Posterior cingulate gyrus (tissue), 11 donors: ENCODE measurements at places on chromosomes 1 and 21.
A peak's percentile ranks its signal among the peaks of the same experiment; 100 is the strongest.

DNA sequence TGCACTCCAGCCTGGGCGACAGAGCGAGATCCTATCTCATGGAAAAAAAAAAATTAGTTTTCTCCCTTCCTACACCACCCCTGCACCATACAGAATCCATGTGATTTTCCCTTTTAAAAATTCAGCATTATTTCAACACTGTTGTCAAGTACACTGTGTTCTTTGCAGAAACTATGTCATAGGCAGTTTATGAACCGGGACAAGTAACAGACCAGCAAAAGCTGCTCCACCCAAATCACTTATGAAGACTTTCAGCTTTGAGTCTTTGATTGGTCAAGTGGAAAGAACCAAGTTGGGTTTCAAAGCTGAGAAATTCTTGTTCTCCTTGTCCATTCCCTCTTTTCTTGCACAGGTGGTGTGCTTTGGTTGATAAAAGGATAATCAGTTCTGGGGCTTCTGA lies 173.0 kb downstream of the CDC7 start:
- DNase-seq = no peak

- DNase-seq = no peak
Observed at GRCh38 chr1:44632598-44632997, 41.7 kb downstream of the TMEM53 start.

GRCh38 chr1:151991663-151992302 lies 1.9 kb downstream of the S100A10 start:
- no peak for DNase-seq

GRCh38 chr1:4001461-4001860 lies 101.4 kb upstream of the C1orf174 start:
- DNase-seq = no peak

DNA sequence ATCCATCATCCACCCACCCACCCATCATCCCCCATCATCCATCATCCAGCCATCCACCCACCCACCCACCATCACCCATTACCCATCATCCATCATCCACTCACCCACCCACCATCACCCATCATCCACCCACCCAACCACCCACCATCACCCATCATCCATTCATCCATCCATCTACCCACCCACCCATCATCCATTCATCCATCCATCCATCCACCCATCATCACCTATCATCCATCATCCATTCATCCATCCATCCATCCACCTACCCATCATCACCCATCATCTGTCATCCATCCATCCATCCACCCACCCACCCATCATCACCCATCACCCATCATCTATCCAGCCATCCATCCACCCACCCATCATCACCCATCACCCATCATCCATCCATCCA lies 81.5 kb downstream of the ADARB1 start:
- no peak for DNase-seq

DNA sequence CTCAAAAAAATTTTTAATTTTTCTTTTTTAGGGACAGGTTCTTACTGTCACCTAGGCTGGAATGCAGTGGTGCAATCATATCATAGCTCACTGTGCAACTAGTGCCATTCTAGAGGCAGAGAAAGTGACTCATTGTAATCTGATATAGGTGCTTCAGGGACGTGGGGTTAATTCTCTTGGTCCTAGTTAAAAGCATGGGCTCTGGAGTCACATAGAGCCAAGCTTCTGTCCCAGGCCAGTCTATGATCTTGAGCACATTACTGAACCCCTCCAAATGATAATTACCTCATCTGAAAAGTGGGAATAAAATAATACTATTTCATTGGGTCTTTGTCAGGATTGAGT lies 1.1 kb upstream of the ADIPOR1 start:
- no peak for DNase-seq

DNA sequence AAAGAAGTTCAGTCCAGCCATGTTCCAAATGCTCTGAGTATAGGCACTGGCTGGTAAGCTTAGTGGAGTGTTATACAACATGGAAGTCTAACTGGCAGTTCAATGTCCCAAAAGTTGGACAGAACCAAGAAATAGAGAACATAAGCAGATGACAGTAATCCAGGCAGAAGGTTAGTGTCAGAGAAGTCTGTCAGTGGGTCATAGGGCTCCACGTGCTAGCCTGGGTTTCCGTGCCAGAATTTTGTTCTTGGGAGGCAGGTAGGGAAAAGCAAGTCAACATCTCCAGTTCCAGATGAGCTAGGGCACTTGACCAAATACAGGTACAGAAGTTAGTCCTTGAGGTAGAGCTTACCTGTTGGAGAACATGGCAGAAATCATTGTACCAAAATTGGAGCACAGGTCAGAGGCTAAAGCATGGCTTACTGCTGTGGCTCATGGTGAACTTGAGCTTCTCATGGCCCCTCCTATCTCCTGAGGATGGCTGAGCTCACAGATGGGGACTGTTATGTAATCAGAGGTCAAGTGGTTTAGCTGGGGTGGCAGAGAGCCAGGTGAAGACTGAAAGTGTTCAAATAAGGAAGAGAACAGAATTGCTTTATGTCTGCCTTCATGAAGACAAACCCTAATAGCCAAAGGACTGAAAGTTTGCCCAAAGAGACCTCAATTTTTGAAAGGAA lies 170.8 kb downstream of the NFIA start:
- peak; percentile 54 for DNase-seq

DNA sequence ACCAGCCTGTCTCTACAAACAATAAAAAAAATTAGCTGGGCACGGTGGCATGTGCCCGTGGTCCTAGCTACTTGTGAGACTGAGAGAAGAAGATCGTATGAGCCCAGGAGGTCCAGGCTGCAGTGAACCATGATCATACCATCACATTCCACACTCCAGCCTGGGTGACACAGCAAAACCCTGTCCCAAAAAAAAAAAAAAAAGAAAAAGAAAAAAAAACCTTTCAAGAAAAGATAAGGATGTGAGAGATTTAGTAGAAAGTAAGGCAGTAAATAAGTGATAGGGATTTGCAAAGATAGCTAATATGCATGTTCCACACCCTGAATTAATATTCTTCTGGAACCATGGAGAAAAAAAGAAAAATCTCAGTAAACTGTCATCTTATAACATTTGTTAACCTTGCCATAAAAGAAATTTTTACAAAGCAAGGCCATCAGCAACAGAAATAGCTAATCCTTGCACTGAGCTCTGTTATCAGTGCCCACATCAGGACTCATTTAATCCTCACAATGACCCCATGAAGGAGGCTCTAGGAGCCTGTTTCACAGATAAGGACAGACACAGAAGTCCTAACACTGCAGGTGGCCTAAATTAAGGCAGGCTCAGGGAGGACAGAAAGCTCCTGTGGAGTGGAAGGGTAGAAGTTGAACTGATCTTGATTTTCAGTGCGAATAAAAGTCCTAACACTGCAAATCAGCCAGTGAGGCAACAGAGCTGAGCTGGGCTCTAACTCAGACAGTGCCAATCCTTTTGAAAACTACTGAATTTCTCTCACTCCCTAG lies 7.6 kb downstream of the GNB1 start:
- DNase-seq = no peak

- no peak for DNase-seq
Observed at GRCh38 chr21:14842601-14843000, 222.2 kb downstream of the NRIP1 start.

DNA sequence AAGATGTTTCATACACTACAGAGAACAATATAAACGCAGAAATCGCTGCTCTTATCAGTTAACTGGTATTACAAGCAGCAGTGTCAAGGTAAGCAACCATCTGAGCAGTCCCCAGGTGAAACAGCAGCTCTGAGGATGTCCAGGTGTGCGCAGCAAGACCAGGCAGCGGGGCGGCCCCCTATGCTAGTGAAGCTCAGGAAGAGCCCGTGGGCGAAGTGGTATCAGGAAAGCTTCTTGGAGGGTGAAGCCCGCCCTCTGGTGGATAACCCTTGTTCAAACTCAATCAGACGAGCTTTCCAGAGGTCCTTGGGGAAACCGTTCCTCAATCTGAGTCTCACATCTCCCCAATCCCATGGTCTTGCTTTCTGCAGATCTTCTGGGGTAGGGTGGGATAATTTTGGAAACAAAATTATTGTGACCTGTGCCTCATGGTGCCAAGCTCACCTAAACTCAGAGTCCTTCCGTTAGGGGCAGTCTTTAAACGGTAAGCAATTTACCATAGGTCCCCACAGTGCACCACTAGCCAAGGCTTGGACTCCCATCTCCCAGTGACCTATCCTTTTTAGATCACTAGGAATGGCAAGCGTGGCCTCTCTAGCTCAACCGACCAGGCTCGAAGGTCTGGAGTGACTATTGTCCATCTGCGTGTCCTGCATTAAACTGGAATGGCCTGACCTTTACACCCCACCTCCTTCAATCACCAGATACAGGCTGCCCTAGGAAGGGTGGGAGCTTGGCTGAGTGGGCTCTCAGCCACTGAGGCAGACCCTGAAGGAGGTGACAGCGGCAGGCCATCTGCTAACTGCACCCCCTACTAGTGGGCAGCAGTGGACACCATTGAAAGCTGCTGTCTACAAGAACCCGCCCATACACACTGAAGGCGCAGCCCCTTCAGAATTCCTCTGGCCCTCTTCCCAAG lies 13.6 kb upstream of the FAM110D start:
- DNase-seq = peak; percentile 86

DNA sequence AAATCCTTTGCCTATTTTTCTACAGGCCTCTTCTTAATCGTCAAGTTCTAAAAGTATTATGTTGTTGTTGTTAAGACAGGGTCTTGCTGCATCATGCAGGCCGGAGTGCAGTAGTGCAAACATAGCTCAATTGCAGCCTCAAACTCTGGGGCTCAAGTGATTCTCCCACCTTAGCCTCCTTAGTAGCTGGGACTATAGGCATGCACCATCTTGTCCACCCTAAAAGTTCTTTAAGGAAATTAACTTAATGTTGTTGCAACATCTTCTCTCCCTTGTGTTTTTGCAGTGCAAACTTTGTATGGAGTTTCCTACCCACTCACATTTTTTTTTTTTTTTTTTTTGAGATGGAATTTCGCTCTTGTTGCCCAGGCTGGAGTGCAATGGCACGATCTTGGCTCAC lies 4.1 kb upstream of the VHLL start:
- no peak for DNase-seq

DNA sequence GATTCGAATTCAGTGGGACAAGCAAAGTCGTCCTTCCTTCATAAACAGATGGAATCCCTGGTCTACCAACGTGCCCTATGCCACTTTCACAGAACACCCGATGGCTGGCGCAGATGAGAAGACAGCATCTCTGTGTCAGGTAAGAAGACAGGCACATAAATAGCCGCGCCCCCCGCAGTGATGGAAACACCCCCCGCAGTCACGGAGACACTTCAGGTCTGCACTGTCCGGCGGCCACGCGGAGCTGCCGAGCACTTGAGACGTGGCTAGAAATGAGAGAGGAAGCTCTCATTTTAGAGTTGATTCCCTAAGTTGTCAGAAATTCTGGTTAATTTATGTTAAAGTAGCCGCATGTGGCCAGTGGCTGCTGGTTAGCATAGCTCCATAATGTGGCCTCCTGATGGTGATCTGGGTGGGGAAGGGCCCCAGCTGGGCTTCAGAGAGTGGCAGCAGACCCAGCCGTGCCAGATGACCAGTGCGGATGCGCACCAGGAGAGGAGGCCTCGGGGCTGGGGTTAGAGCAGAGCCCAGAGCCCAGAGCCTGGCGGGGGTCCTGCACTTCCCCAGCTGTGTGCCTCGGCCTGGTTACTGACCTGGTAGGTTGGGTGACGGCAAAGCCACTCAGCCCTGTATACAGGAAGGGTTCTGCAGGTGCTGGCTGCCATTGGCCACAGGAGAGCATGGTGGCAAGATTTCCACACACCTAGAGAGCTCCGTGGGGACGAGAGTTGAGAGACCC lies 2.9 kb downstream of the TPRG1L start:
- no peak for DNase-seq

DNA sequence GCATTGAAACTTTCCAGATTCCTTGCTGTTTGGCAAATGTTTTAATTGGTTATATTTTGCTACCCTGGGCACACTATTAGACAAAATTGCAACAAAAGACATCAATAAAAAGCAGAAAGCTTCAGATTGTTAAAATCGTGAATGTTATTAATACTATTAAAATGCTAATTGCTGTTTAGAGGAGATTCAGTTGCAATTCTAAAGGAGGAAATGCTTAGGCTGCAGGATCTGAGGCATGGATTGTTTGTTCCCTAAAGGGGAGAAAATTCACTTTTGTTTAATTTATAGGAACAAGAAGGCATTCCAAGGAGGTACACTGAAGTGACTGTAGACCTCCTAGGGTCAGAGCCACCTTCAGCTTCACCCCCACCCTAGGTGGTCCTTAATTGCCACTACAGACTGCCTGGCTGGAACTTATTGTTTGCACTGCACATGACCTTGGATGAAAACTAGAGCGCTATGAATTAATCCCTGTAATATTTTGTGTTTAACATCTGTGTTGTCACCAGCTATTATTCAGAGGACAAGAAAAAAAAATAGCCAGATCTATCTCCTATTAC lies 1266.9 kb upstream of the ADGRL2 start:
- no peak for DNase-seq

GRCh38 chr21:42142627-42143026 lies 71.5 kb downstream of the UMODL1 start:
- DNase-seq = no peak
